ENCODE measurements at places on chromosomes 11 and 22.

DNA sequence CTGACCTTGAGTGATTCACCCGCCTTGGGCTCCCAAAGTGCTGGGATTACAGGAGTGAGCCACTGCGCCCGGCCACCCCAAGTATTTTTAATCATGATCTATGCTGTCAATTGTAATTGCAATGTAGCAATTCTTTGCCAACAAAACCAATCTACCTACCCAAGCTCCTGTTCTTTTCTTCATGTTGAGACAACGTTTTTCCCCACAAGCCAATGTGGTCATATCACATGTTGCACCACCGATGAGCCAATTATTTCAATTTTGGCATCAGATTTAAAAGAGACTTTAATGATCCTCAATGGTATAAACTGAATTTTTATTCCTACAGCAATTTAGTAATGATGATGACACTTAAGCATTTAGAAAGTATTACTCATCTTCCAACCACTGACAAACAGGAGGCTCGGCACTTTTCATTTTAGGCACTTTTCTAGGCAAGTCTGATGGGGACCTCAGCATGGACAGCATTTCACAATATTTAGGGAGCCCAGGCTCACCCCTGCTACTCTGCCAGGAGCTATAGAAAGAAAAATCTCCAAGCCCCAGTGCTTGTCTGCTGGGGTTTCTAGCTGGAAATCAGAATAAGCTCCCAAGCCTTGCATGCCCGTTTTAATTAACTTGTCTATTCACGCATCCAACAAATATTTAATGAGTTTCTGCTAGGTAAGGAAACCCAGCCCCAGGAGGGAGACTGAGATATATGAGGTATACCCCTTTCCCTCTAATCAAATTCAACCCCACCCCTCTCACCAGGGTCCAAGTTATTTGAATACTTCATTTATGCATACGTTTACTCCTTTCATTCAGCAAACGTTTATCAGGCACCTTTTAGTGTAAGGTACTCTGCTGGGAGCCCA, 291.4 kb downstream of the ST3GAL4 start:
- DNase-seq: peak; percentile 41
- H3K4me3 ChIP-seq: peak overlapping the region; percentile 2
- peaks cover 49% of the 10 kb centered on the region for H3K4me1 ChIP-seq
- peak overlapping the region; percentile 97 for H3K27ac ChIP-seq
- H3K36me3 ChIP-seq: no peaks in the 10 kb centered on the region

DNA sequence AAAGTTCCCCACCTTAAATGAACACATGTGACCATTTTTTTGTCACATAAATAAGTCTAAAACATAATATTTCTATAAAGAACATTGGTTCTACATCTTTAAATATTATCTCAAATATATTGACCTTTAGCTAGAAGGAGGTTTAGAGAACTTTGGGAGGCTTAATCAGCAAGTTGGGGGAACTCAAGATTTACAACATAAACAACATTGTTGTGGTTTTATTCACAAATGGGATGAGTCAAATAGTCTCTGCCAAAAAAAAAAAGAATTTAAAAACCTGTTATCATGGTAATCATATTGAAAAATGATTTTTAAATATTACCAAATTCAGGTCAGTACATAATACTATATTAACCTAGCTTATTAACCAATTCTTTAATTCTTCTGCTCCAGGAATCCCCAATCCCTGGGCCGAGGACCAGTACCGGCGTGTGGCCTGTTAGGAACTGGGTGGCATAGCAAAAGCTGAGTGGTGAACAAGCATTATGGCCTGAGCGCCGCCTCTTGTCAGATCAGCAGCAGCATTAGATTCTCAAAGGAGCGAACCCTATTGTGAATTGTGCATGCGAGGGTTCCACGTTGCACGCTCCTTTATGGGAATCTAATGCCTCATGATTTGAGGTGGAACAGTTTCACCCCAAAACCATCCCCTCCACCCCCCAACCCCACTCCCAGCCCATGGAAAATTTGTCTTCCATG, 98.2 kb downstream of the RDX start:
- H3K4me3 ChIP-seq: no peak overlapping the region
- peaks cover 38% of the 10 kb centered on the region for H3K4me1 ChIP-seq
- H3K36me3 ChIP-seq: no peaks in the 10 kb centered on the region
- H3K27ac ChIP-seq: no peak overlapping the region

- H3K27me3 ChIP-seq: no peaks in the 10 kb centered on the region
- H3K4me1 ChIP-seq: no peaks in the 10 kb centered on the region
- H3K36me3 ChIP-seq: no peaks in the 10 kb centered on the region
- H3K27ac ChIP-seq: no peak overlapping the region
- DNase-seq: no peak
Observed at GRCh38 chr11:89052220-89052619, 13.6 kb downstream of the GRM5 start.

DNA sequence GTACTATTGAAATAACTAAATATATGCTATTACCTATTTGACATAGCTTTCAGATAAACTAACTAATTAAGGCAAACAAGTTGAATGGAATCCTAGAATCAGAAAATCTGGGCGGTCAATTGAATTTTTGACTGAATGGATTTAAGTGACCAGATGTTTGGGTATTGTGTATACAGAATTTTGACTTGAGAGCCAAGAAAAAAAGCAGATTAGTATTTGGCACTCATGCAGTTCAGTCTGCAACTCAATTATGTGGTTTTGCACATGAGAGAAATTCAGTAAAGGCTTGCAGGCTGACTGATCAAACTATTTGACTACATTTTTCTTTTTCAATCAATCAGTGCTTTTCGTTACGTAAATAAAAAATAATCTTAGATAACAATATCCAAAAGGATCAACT, 254.8 kb downstream of the GUCY1A2 start:
- no peak overlapping the region for H3K4me3 ChIP-seq
- no peaks in the 10 kb centered on the region for H3K4me1 ChIP-seq
- H3K27me3 ChIP-seq: no peaks in the 10 kb centered on the region
- H3K36me3 ChIP-seq: no peaks in the 10 kb centered on the region
- DNase-seq: no peak

DNA sequence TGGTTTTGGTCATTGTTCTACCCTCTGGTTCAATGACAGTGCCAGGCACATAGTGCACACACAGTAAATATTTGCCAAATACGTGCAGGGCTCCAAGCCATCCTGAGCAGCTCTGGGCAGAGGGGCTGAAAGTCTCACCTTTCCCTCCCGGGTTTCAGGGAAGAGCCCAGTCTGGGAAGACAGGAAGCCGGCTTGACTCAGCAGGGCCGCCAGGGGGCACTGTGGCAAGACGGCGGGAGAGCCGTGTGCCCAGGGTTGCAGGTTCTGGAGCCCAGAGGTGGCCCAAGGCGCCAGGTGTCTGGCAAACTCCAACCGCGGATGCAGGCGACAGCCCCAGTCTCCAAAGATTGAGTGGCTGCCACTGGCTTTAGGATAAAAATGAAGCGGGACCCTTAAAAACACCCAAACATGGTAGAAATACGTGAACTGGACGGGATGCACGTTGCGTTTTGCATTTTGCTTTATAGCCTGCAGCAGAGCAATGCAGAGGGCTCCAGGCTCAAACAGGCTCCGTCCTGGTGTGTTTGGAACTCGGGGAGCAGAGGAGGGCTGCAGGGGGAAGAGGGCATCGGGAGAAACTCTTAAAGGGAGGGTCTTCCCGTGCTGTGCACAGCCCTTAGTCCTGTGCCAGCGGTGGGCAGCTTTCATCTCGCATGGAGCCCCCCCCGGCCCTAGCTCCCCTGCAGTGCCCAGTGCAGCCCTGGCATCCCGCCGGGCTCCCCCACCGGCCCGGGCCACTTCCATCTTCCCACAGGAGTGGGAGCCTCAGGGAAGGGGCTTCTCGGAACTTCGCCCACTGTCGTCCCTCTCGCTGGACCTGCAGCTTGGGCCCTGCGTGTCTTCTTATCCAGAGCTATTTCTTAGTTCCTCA, 10.7 kb downstream of the KRTAP5-5 start:
- no peak overlapping the region for H3K4me3 ChIP-seq
- DNase-seq: no peak
- no peaks in the 10 kb centered on the region for H3K27me3 ChIP-seq

- no peak overlapping the region for H3K27ac ChIP-seq
- no peaks in the 10 kb centered on the region for H3K27me3 ChIP-seq
- H3K36me3 ChIP-seq: peaks cover 17% of the 10 kb centered on the region
- DNase-seq: peak; percentile 4
Observed at GRCh38 chr11:28105869-28106268, 2.1 kb downstream of the KIF18A start.

- no peak overlapping the region for H3K27ac ChIP-seq
- H3K4me3 ChIP-seq: no peak overlapping the region
- H3K27me3 ChIP-seq: 0 out of 2 replicates have a peak, but pooled peaks cover 10% of the 10 kb centered on the region
- H3K4me1 ChIP-seq: no peaks in the 10 kb centered on the region
- H3K36me3 ChIP-seq: no peaks in the 10 kb centered on the region
- DNase-seq: no peak
Observed at GRCh38 chr22:36831206-36831605, 14.4 kb upstream of the PVALB start.

DNA sequence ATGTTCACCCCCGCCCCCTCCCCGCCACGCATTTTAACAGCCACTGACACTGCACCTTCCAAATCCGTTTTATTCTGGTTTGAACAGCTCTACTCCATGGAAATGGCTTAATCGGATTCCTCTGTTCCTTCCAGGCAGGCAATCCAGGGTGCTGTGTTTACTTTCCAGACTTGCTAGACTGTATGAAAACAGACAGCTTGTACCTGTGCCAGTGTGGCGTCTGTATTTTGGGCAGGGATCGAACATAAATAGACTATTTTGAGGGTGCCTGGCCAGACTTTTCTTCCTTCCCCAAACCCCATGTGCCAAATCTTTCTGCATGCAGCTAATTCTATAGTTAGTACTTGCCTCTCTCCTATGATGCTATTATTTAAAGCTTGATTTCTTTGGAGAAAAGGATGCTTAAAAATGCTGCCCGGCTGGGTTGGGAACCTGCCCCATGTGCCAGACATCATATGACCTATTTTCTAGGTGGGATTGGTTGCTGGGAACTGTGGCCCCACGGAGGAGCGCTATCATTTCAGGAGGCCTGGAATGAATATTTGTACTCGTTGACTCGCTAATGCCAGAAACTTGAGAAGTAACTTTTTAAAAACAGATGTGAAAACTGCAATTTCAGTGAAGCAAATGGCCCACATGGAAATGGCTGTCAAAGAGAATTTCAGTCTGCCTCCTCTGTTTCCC, 814.8 kb downstream of the BRD1 start:
- no peak overlapping the region for H3K27ac ChIP-seq
- no peak overlapping the region for H3K4me3 ChIP-seq
- H3K36me3 ChIP-seq: no peaks in the 10 kb centered on the region
- no peak for DNase-seq

DNA sequence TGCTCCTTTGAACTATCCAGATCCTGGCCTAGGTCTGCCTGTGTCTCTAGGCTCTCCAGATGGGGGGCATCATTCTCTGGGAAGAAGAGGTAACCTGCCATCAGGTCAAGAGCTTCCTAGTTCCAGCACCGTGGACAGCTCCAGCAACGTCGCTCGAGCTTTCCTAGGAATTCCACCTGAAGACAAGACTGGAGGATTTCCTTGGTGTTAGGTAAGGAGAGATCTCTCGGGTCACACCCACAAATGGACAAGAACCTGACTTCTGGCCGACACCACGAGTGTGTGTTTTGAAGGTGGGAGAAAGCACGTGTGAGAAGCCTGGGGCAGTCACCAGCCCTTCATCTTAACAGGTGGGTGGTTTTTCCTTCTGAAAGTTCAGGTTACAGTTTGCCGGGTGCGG, 1.2 kb downstream of the PRG3 start:
- H3K4me3 ChIP-seq: no peak overlapping the region
- no peaks in the 10 kb centered on the region for H3K36me3 ChIP-seq
- no peak overlapping the region for H3K27ac ChIP-seq
- peaks cover 8% of the 10 kb centered on the region for H3K27me3 ChIP-seq
- no peak for DNase-seq

GRCh38 chr11:68996376-68997123, 15.8 kb upstream of the MRGPRD start:
- peaks cover 39% of the 10 kb centered on the region for H3K4me1 ChIP-seq
- H3K27ac ChIP-seq: no peak overlapping the region
- no peak overlapping the region for H3K4me3 ChIP-seq
- DNase-seq: peak; percentile 53
- peaks cover 4% of the 10 kb centered on the region for H3K36me3 ChIP-seq

DNA sequence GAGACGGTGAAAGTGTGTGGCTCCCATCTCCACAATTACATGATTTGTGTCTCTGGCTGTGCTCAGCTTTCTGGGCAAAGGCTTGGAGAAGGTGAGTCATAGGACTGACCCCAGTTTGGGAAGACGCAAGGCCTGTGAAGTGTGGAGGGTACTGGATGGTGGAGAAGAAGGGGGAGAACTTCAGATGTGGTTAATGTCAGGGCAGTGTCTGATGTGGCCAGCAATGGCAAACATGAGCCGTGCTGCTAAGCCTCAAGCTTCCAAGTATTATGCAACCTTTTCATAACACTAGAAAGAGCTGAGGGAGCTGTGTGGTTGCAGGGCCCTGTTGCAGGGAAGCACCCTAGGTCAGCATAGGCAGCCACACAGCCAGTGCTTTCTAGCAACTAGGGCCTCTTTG, 110.9 kb downstream of the NTM start:
- DNase-seq: no peak
- no peaks in the 10 kb centered on the region for H3K36me3 ChIP-seq
- H3K27ac ChIP-seq: no peak overlapping the region
- no peaks in the 10 kb centered on the region for H3K4me1 ChIP-seq
- no peaks in the 10 kb centered on the region for H3K27me3 ChIP-seq

DNA sequence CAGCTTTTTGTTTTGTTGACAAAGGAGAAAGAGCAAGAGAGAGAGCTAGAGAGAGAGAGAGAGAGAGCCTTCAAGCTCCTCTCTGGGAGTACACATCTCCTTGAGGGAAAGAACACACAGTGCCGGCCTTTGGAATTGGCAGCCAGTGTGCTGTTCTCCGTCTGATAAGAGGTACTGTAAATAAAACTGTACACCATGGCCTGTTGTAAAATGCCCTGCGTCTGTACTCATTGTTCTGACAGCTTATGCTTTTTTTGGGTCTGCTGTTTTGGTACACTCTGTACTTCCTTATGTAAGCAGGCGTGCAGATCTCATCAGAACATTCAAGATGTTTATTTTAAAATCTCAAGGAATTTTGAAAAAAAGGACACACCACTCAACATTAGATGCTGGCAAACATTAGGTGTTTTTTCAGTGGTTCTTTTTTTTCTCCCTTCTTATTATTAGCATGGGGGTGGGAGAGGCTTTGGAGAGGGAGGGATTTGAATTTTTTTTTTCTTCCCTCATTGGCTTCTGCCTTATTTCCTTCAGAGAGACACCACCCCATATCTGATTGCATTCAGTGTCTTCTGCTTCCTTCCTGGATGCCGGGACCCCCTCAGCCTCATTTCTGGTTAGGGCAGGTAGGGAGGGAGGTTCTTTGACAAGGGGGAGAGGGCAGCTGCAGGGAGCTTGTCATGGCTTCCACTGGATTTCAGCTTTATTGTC, 116.8 kb upstream of the NNMT start:
- no peak overlapping the region for H3K27ac ChIP-seq
- no peaks in the 10 kb centered on the region for H3K4me1 ChIP-seq
- no peak for DNase-seq
- no peak overlapping the region for H3K4me3 ChIP-seq

- DNase-seq: no peak
- no peak overlapping the region for H3K4me3 ChIP-seq
- H3K27me3 ChIP-seq: peaks cover 20% of the 10 kb centered on the region
- no peaks in the 10 kb centered on the region for H3K36me3 ChIP-seq
- H3K27ac ChIP-seq: no peak overlapping the region
Observed at GRCh38 chr22:26336773-26337172, 92.3 kb upstream of the ASPHD2 start.

All from SJSA1 (cell line).